Activated T-cell treated with anti-CD3 and anti-CD28 coated beads for 1 hour (primary cell): ENCODE measurements at places on chromosomes 7 and 10.

- DNase-seq: no peak
Observed at GRCh38 chr10:67696029-67696428, at the start of gene CTNNA3. Gene CTNNA3, minus strand, starts transcription at chr10:67696195.

DNA sequence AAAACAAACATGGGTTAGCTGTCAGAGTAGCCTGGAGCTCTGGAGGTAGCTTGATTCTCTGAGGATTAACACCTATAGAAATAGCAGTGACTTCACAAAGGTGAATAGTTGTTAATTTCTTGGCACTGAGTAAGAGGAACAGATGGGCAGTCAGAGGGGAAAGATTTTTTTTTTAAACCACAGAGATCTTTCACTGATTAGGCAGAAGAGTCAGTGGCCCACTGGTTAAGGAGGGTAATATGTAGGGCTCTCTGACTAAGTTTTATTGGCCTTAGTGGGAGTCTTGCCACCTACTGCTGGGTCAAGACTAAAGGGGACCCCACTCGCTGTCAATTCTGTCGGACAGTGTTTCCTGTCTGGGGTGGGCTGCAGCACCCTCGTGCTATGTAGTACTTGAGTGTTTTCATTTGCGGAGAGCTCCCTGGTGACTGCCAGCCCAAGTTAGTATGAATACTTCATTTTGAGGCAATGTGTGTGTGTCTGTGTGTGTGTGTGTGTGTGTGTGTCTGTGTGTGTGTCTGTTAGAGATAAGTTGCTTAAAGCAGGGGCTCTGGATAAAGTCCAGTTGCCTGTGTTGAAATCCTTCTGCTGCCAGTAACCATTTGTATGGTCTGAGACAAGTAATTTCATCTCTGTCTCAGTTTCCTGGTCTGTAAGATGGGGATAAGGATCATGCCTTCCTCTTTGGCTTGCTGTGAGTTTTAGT lies 145.2 kb downstream of the ARID5B start:
- no peak for DNase-seq

GRCh38 chr10:76017733-76018433 lies 586.5 kb downstream of the LRMDA start:
- no peak for DNase-seq

GRCh38 chr7:130789436-130789835 lies 55.4 kb upstream of the KLF14 start:
- DNase-seq: no peak

- no peak for DNase-seq
Observed at GRCh38 chr7:24669971-24670591, 87.2 kb downstream of the GSDME start.

GRCh38 chr10:63206997-63207811 lies 74.1 kb downstream of the NRBF2 start:
- DNase-seq: no peak

DNA sequence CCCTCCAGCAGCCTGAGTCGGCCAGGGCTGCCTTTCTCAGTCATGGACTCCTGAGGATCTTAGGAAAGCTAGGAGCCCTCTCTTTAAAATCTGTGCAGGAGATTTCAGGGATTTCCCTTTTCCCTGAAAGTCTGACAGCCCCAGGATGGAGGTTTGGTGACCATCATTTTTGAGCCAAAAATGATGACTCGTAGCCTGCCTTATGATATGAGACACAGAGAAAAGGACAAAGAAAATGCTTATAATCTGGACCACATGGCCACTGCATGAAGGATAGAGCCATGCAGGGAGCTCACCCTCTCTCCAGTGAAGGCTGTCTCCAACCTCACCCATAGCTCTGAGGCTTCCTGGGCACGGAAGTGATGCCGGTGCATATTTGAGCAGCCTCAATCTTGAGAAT lies 106.6 kb upstream of the CHST15 start:
- no peak for DNase-seq

DNA sequence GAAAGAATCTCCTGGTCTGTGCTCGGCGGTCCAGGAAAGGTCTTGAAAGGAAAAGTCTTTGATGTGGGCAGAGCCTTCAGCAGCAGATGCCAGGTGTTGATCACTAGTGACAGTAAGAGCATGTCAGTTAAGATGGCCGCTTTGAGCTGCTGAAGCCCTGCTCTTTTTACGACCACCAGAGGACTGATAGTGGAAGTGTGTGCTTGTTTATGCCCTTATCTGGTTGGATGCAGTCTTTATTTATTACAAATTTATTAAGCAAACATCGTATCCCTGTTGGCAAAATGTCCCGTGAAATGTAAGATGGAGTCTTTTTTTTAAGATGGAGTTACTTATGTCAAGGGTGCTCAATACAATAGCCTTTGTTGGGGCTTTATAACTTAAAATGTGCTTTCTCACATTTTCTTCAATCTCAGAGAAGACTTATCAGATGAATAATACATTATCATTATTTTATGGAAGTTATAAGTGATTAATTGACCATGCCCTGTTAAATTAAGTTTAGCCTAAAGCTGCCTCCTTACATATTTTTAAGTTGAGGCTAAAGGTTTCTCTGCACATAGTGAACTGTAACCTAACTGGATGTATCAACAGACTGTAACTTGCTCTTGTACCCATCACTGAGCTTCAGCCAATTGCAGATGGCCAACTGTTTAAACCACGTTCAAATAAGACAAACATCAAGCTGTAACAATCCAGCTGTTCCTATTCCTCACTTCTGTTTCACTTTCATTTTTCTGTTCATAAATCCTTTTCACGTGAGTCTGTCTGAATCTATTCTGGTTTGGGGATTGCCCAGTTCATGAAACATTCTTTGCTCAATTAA lies 97.4 kb upstream of the PIK3CG start:
- no peak for DNase-seq

GRCh38 chr7:69598081-69598486 lies at the start of gene AUTS2:
Gene AUTS2, plus strand, starts transcription at chr7:69598475. Its CDS starts 1,179 bp downstream, at chr7:69599654.
- no peak for DNase-seq

- DNase-seq: no peak
Observed at GRCh38 chr10:8233049-8233448, 178.6 kb downstream of the GATA3 start.

DNA sequence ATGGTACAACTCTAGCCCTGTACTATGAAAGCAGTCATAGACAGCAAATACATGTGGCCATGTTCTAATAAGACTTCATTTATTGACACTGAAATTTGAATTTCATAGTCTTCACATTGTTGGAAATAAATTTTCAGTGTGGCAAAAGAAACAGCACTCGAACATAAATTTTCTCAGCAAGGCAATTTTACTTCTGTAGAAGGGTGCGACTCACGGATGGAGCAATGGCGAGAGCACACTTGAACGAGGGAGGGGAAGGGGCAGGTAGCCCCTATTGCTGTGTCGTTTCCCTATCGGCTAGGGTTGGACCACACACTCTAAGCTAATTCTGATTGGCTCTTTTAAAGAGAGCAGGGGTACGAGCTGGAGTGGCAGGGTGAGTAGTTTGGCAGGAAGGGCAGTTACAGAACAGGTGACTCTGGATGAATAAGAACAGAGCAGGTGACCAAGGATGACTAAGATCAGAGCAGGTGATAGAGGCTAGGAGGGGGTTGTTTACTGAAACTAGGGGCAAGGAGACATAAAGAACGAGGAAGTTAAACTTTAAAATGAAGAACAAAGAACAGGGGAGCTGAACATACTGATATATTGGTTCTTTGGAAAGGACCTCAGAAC lies 52.0 kb downstream of the LRRC4 start:
- DNase-seq: no peak

DNA sequence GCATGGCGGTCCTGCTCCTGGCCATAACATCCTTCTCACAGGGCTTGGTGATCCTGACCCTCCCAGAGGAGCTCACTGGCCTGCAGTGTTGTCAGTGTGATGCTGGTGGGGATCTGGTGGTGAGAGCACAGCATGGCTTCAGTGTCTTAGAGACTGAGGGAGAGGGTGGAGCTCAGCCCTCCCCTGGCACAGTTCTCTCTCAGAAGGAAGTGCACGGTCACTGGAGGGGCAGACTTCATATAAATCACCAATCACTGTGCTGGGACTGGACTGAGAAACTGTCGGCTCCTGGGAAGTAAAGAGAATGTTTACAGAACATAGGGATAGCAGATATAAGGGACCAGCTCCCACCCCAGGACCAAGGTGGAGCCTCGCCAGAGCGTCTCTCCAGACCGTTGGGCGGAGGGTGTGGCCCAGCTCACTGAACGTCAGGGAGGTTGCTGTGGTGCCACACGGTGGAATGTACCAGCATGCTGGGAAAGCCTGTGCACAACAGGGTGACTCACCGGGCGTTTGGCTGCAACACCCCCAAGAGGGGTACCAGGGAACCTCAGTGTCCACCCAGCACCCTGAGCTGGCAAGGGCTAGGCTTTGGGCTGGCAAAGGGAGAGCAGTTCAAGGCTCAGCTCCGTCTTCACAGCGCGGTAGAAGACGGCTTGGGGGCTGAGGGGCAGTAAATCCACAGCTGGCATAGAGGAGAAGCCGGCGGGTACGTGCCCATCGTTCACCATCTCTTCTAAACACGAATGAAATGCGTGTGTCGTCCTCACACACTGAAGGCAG lies 8.8 kb upstream of the GET4 start:
- DNase-seq: no peak
